ENCODE measurements at places on chromosomes 3 and 15.
A peak's percentile ranks its signal among the peaks of the same experiment; 100 is the strongest.

DNA sequence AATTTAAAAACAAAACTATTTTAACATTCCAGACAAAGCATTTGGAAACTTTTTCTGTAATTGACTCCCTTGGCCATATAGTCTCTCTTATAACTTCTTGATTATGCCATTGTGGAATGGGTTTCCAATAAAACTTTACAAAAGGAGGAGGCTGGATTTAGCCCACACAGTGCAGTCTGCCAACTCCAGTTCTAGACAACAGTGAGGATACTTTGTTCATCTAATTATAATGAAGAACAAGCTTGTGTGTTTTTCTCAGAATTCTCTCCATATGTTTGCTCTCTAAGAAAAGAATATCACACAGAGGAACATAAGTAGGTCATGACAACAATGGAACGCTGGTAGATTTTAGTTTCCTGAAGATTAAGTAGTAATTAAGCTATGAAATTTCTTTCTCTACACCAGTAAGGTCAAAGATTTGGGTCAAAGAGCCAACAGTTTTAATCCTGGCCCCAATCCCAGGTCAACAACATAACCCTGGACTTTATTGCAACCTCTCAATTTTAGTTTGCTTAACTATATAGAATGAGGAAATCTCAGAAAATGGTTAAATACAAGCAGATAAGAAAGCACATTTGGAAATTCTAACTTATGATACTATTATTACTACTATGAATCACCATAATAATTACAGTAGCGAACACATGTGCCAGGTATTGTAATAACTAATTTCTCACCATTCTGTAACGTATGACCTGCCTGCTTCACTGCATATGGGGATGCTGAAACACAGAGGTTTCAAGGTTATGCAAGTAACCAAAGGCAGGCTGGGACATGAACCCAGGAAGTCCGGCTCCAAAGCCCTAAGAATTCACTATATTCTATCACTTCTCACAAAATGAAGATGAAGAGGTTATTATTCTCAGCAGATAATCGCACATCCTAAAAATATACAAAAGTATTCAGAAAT, 65.7 kb downstream of the TJP1 start:
- peak; percentile 76 for DNase-seq

DNA sequence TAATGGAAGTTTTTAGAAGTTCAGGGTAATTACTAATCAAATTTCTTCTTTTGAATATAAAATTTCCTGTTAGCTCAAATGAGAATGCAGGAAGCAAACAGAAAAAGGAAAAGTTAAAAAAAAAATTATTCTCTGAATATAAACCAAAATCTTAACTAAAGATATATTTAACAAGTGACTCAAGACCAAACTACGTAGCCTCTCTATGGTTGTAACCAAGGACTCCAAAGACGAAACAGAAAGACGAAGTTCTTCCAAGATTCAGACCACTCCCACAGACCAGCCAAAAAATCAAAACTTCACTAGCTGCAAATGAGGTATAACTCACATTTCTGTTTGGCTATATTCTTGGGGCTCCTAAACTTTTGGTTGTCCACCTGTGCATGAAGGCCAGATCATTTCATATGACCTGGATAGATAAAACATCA, 846.5 kb upstream of the ALCAM start:
- DNase-seq, result no peak

DNA sequence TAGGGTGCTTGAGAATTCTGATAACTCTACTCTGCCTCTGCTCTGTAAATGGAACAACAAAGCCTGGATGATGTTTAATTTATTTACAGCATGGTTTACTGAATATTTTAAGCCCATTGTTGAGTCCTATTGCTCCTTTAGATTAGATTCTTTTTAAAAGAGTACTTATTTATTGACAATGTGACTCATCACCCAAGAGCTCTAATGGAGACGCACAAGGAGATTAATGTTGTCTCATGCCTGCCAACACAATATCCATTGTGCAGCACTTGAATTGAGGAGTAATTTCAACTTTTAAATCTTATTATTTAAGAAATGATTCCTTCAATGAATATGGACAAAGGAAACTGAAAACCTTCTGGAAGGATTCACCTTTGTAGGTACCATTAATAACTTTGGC, 691.4 kb downstream of the ZBBX start:
- DNase-seq, result no peak

DNA sequence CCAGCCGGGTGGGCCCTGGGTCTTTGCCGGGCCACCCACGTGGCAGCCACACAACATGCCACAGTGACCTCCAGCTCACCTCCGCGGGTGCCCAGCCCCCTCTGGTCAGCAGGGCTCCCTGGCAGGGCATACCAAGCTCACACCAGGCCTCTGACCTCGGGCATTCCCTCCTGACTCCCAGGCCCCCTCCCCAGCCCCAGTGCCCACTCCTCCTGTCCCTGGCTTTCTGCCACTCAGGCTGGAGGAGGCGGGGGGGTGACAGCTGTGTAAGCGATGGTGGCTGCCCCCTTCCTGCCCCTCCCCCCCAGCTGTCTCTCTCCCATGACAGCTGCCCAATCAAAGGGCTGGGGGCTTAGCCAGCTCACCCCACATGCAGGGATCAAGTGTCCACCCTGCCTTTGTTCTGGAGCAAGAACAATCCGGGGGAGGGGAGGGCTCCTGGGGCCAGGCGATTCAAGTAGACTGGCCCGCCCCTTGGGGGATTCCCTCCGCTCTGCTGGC, 3.3 kb downstream of the PCBP4 start:
- DNase-seq, result peak; percentile 55

DNA sequence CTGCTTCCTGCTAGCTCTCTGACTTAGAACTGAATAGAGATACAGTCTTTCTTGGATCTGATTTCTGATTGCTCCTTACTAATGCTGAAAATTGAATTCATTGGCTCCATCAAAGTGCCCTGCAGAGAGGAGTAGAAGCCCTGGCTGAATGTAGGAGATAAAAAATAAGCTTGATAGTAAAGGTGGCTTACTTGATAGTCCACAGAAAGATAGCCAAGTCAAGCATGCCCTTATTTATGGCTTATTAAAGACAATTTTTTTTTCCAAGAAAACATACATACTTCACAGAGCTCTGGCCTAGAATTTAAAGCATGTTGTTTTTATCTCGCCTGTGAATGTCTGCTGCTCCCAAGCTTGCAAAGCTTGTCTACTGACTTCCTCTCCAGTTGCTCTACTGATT, 124.6 kb upstream of the CADPS start:
- DNase-seq, result no peak

- DNase-seq, result no peak
These were observed 36.8 kb upstream of the GOLGA6L2 start for GRCh38 chr15:23483821-23484299.

- DNase-seq, result peak; percentile 30
These were observed 112.8 kb upstream of the TLE3 start for GRCh38 chr15:70210528-70210927.

DNA sequence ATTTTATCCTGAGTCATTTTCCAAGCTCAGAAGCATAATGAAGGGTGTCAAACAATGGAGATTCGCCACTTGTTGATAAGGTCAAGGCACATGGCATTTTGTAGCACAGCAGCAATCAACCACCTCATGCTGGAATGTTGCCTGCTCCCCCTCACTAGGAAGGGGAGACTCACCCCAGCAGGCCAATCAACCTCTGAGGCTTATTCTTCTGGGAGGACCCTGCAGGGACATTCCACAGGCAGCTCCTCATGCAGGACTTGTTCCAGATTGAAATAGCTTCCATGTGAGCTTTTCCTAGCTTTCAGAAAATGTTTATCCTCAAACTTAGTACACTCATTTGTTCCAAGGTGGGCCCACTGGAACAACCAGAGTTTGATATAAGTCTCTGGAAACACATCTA, 77.6 kb downstream of the SSR3 start:
- DNase-seq, result no peak

GRCh38 chr3:49132437-49133225, at the start of gene LAMB2:
Gene LAMB2 (minus strand): TSS chr3:49133050. CDS start chr3:49132867, 183 bp downstream.
- DNase-seq, result no peak

All from RWPE2 (cell line).